WTC11 (cell line): ENCODE measurements at places on chromosomes 16 and 17.
A peak's percentile ranks its signal among the peaks of the same experiment; 100 is the strongest.

- peak; percentile 54 for DNase-seq
Measured at GRCh38 chr17:73841431-73842060, 197.3 kb upstream of the SDK2 start.

DNA sequence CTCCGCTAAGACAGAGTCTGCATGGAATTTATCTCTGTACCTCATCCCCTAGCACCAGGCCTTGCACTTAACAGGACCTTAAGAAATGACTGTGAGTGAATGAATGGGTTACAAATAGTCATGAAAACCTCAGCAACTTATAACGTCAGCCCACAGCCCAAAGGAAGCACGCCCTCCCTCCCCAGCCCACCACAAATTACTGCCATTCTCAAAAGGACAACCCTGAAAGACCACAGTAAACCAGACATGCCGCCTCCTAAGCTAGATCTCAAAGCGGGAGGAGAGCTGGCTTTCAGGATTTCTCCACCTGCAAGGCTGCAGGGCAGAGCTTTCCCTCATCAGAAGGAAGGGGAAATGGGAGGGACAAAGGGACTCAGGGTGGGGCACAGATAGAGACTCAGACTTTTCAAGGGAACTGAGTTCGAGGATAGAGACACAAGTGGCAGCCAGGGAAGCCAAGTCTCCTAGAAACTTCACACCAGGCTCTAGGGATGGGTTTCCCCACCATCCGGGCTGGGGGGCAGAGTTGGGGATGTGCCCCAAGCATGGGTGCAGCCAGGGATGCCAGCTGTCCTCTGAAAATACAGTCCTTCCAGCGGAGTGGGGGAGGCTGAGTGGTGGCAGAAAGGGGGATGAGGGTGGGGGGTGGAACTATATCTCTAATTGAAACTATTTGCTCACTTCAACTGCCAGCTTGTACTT, 56.7 kb downstream of the PLXDC1 start:
- no peak for DNase-seq

- no peak for DNase-seq
Measured at GRCh38 chr17:27631897-27632725, 1.1 kb downstream of the LGALS9 start.

- peak; percentile 53 for DNase-seq
Measured at GRCh38 chr17:5758651-5759050, 174.3 kb upstream of the NLRP1 start.

GRCh38 chr16:2234813-2235170, 1.5 kb upstream of the DNASE1L2 start:
- DNase-seq = no peak

DNA sequence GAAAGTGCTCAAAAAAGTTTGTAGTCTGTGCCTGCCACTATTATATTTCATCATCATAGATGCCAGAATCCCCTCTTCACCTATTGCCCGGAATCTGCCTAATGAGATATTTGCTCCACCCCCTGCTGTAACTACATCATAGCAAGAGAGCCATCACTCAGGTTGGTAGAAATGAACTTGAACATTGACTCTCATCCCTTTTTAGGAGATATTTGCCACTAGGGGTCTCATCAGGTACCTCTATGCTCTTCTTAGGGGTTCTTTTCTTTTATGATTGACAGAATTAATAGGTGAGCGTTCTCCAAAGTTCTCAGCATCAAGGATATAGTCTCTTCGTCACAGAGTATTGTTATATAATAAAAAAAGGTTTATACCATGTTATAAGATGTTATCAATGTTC, 20.0 kb downstream of the ANKS4B start:
- DNase-seq = no peak

GRCh38 chr16:82008957-82009592, 2.2 kb downstream of the SDR42E1 start:
- no peak for DNase-seq

GRCh38 chr17:51595826-51596398, 335.6 kb downstream of the UTP18 start:
- DNase-seq = no peak

GRCh38 chr16:67936124-67936879, at the start of gene PSMB10:
TSS of gene PSMB10 (minus strand) at chr16:67936850. CDS start at chr16:67936749, 101 bp downstream.
- DNase-seq = peak; percentile 45

- DNase-seq = no peak
Measured at GRCh38 chr16:782258-782657, 5.9 kb downstream of the RPUSD1 start.

DNA sequence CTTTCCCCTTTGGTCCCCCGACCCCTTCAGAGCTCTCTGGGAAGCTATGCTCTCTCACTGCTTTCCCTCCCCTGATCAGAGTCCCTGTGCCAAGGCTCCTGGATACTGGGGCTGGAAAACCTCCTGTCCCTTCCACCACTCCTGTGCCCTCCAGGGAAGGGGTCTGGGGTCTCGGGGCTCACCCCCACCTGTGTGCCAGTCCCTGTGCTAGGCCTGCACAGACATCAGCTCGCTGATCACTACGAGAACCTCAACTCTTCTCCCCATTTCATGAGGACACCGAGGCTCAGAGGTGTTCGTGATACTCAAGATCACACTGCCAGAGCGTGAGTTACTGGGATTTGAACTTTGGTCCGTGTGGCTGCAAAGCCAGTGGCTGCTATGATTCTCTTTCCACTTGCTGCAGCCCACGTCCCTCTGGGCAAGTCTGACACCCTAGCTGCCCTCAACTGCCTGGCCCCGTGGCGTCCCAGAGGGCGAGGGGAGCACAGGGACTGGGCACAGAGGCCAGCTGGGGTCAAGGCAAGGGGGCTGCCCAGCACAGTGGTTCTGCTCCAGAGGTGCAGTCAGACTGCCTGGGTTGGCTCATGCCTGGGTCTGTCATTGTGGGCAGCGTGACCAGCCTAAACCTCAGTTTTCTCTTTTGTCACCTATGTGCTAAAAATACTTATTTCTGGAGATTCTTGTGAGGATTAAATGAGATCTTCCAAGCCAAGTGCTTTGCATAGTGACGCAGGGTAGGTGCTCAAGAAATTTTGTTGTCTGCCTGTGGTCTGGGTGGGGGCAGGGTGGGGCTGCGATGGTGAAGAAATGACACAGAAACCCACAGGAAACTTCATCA, 43.8 kb upstream of the TOB1 start:
- no peak for DNase-seq

GRCh38 chr16:3874794-3875692, 5.5 kb downstream of the CREBBP start:
- no peak for DNase-seq

- DNase-seq = no peak
Measured at GRCh38 chr17:2899906-2900305, 103.7 kb downstream of the RAP1GAP2 start.

DNA sequence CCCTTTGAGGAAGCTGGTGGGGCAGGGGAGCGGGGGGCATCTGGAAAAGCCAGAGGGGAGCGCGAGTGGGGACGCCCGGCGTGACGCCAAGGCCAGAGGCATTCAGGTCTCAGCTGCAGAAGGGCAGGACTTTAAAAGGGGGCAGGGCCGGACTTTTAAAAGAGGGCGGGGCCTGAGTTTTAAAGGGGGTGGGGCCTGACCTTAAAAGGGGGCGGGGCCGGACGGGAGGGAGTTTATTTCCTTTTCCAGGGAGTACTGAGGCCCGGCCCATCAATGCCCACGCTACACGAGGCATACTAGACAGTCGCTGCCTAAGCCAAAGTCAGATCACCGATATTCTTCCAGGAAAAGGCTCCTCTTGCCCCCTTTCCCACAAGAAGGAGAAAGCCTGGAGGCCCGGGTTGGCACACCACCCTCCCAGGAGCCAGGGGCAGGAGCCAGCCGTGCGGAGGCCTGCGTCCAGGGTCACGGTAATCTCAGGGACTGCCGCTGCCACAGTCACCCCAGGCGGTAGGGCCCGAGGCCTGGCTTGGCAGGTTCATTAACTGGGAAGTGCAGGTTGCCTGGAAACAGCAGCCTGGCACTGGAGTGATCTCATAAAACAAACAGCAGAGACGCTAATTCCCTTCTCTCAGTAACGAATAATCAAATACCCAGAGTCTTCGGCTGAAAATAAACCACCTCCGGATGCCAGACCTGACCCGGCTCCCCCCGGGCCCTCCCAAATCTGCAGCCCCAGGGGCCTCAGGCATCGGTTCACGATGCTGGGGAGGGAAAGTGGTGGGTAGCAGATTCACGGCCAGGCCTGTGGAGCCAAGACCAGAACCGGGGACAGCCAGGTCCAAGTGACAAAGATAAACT, 90.7 kb downstream of the TIMM22 start:
- peak; percentile 76 for DNase-seq

- no peak for DNase-seq
Measured at GRCh38 chr16:81509404-81509803, 64.8 kb downstream of the CMIP start.

GRCh38 chr16:56591377-56592060, 2.2 kb downstream of the MT3 start:
- DNase-seq = no peak
